Putamen (tissue), 1 donor: ENCODE measurements at places on chromosomes 7 and 10.

- no peak for DNase-seq
Measured at GRCh38 chr10:77319557-77319956, 318.1 kb downstream of the KCNMA1 start.

- no peak for DNase-seq
Measured at GRCh38 chr10:102752934-102753664, 9.4 kb downstream of the WBP1L start.

DNA sequence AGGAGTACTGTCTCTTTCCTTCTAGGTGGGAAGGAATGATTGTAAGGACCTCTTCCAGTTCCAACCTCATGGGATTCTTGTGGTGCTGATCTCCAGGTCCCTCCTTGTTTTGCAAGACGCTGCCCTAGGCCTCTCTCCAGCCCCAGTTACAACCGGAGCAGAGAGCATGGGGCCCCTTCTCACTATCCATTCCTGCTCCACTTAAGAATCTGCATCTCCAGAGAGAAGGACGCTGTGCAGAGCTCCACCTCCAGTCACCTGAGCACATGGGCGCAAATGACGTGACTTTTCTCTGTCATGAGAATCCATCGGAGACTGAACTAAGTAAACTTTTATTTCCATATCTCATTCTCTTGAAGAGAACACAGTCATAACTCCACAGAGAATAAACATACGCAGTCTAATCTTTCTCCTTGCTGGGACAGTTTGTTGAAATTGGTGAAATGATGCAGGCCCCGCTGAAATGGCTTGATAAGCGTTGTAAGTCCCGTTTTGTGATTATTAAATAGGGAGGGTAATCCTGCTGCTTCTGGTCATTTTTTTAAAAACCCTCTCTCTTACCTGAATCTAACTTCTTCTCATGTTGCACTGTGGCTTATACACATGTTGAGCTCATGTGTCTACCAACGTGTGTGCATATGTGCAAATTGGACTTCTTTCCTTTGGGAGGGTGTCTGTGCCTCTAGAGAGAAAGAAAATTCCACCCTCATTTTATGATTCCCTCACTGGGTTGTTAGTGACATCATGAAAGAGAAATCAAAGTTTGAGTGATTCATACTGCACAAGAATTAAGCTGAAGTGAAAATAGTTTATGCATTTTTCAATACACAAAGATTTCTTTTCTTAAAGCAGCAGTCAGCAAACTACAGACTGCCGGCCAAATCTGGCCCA is 133.2 kb upstream of the TBX20 start:
- DNase-seq, result no peak

- DNase-seq, result no peak
Measured at GRCh38 chr10:112961609-112962008, 11.6 kb downstream of the TCF7L2 start.

- DNase-seq, result no peak
Measured at GRCh38 chr10:62183442-62183841, 85.2 kb downstream of the RTKN2 start.

DNA sequence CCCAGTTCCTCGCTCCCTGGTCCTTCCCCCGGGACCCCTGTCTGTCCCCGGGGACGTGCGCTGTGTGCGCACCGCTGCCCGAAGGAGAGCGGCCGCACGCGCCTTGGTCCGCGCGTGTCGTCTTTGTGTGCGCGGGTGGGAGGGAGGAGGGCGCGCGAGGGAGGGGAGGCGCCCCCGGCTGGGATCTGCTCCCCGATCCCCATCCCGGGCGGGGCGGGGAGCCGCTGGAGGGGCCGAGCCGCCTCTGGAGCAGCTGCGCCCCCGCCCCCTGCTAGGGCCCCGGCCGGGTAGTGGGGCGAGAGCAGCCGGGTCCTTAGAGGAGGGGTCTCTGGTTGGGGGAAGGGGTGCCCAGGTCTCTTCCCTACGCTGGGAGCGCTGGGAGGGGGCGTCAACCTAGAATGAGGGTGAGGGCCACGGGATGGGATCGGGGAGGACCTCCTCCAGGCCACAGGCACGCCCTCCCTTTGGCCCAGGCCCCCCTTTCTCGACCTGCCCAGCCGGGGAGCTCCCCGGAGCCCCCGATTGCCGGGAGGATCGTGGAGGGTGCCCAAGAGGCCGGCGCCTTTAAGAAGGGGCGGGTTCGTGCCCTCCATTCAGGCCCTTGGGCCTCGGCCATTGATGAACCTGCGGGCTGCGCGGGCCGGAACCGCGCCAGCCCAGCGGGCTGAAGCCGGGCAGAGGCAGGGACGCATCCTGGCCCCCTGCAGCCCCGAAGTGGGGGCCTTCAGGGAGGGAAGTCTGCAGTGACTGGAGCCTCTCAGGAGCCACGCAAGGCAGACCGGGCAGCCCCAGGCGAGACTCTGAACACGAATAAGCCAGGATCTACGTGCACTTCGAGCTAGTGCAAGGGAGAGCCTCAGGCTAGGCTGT is 678 bp downstream of the SH2B2 start:
- no peak for DNase-seq

DNA sequence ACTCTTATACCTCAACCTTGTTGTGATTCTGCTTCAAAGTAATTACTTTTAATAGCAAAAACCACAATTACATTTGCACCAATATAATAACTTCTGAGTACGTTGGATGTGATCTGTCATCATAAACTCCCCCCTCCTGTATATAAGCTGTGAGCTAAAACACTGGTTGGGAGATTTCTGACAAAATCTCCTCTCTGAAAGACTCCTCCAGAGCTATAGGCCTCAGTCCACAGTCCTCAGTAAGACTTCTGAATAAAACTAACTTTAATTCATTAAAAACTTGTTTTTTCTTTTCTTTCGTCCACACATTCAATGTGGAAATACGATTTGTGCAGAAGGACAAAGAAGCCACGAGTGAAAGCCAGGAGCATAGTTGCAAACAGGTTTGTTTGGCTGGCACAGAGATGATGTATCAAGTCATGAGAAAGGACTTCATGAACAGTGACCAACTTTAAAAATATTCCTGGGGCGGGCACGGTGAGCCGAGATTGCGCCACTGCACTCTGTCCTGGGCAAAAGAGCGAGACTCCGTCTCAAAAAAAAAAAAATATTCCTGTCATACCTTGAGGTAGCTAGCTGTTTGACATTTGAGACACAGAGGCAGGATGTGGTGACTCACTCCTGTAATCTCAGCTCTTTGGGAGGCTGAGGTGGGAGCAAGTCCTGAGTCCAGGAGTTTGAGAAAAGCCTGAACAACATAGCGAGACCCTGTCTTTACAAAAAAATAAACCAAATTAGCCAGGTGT is 91.1 kb upstream of the ARHGAP21 start:
- DNase-seq, result no peak

GRCh38 chr7:147509035-147509501 is 1081.5 kb upstream of the C7orf33 start:
- DNase-seq, result no peak

DNA sequence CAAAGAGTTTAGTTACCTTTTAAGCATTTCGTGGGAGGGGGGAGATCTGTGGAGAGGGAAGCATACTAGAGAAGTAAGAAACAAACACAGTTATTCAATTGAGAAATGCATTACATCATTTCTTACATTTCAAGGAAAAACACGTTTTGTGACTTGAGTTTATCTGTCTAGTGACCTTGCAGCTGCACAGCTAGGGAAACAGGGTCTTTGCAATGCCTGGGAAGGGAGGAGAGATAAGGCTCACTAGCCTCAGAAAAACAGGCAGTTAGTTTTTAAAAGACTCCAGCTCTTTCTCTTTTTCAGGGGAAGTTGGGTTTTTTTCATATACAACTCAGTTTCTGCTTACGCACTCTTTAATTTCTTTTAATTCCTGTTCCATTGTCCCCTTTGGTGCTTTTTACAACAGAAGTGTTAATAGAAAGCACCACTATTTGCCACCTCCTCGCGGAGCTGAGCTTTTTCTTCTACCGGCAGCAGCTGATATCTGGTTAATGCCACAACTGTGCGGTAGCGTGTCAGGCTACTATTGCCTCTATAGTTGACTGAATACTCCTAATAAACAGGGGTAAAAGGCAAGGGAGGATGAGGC is 5.6 kb downstream of the CYP3A43 start:
- no peak for DNase-seq

DNA sequence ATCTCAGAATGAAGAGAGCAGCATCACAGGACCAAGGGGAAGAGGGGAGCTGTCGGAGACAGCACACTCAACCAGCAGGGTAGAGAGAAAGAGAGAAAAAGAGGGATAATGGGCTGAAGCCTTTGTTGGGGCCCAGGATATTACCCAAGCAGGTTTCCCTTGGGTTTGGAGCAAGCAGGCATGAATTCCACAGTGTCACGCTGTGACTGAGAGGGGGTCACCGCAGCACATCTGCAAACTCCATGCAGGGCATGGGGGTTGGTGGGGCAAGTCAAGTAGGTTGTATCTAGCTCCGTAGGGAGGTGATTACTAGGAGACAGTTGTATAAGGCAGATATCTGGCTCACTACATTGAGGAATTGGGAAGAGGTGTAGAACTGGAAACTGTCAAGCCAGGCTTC is 42.2 kb upstream of the SEMA3E start:
- no peak for DNase-seq

- DNase-seq, result no peak
Measured at GRCh38 chr10:29386342-29386999, 97.6 kb downstream of the LYZL1 start.

GRCh38 chr7:50552921-50553320 is 12.3 kb downstream of the DDC start:
- no peak for DNase-seq

DNA sequence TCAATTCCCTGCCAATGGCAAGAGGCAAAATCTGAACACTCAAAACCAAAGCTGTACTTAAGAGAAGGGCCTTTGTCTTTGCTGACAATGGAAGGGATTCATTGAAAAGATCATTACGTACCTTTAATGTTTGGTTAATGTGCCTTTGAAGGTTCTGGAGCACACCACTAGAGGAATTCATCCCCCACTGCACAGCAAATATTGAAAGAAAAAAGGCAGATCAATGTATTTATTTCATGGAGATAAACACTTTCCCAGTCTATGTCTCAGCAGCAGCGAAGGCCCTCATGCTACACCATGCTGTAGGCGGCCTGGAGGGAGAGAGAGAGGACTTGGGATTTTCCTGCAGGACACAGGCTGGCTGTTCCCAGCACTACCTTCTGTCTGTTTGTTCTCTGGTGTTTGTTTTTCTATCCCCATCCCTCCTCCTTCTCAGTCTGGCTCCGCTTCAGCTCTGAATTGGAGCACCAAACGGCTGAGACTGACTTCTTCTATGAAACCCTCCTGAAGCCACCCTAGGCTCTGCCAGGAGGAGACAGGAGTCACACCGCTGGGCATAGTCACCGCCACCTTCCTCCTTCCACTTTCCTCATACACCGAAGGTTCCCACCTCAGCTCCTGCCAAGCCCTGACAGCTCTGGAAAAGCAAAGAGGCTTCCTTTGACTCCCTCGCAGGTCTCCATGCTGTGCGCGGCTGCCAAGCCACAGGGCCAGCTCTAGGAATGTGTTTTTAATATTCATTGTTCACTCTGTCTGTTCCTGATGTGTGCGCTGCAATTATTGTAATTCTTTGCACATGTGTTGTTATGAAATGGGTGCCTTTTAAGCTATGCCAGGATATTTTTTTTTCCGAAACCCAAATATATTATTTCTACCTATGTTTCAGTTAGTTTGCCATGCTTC is 301.5 kb downstream of the FZD1 start:
- no peak for DNase-seq

DNA sequence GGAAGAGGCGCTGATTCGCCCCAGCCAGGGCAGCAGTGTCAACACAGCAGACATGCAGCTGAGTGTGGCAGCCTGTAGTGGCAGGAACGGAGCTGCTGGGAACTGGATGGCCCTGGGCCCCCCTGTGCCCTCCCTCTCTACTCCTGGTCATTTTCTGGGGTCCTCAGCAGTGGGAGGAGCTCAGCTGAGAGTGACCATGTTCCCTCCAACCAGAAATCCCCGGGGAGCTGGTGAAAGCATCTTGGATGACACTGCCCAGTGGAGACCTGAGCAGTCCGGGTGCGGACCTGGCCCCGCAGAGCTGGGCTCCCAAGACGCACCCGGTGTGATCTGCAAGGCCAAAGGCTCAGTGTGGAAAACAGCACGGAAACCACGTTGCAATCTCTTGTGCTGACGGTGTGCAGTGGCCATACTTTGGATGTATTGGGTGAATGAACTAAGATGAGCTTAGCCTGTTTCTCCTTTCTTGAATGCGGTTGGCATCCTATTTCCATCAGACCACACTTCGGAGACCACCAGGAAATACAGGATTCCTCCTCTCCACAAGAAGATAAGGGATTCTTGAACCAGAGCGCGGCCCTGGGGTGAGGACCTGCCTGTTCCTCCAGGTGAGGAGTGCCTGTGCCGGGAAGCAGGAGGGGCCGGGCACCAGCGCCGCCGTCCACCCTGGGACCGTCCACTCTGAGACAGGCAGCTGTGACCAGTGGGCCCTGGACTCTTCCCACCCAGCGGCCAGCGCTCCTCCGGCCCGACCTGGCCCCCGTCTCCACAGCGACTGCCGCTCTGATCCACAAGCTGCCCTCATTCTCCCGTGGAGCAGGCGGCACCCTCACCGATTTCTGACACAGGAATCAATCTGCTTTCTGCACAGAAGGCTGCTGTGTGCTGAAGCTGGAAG is 93.5 kb upstream of the DIP2C start:
- no peak for DNase-seq

DNA sequence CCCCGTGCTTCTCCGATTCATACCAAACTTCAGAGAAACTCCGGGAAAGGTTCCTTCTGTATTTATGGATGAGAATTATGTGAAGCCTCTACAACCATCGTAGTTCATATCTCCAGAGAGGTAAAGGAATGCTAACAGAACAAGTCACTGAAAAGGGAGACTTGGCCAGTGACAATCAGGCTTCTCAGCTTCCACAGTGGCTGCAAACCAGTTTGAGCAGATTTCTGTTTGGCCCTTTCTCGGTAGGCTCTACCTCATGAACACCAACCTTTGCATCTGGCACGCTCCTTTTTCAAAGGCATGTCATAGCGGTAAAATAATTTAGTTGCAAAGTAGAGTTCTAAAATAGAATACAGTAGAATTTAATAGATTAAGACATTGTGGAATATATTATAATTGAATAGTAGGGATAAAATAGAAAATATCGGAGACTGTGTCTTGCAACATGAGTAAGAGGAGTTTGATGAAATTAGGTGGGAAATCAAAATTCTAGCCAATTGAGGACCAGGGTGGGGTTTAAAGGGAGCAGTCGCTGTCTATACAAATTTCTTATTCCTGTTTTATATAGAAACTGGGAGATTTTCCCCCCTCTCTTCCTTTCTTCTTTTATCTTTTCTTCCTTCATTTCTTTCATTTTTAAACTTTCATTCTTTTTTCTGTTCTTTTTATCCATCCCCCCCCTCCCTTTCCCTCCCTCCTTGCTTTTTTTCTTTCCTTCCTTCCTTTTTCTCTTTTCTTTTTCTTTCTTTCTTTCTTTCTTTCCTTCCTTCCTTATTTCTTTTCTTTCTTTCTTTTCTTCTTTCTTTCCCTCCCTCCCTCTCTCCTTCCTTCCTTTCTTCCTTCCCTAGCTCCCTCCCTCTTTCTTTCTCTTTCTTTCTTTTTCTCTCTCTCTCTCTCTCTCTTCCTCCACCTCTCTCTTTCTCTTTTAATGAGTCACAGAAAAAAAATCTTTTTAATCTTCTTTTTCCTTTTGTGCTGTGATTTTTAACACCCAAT is 161.5 kb upstream of the KLF6 start:
- no peak for DNase-seq

DNA sequence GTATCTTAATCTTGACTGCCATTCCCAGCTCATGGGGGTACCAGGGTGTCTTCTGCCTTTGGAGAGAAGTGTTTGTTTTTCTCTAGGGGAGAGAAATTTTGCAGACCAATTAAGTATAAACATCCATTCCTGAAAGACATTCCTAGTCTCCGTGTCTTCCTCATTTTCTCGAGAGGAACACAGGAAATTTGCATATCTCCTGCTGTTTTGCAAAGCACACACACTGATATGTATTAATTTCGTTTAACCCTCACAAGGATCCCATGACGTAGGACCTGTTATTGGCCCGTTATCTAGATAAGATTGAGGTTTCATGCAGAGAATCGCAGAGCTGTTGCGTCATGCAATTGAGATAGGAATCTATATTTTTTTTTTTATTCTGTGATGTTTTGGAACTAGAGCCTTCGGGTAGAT is 944 bp downstream of the RHBDD2 start:
- no peak for DNase-seq
